ENCODE measurements at places on chromosomes 7 and 10. TPM values are rescaled to one million over a fixed set of nuclear protein-coding genes. Genes with fewer than 3 reads are reported as not detected.

DNA sequence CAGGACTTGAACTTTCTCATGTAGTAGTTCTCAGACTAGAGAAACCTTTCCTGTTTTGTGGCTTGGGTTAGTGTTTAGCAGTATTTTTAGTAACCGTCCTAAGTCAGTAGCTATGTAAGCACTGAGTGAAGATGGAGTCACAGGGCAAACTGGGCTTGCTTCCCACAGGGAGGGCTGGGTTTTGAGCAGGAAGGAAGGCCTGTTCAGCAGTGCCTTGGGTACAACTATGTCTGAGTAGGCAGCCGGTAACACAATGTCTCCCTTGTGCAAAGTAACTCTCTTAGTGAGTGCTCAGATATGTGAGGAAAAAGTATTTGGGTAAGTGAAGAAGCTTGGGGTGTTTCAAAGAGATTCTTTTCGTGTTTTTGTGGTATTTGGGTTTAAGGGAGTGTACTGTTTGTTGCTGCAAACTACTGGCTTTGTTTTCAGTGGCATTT, 96.4 kb downstream of the CCSER2 start:
- DNase-seq, result peak; percentile 39

- DNase-seq, result peak; percentile 75
These were observed 252.6 kb downstream of the DOCK4 start for GRCh38 chr7:111953611-111954010.

GRCh38 chr10:60148266-60148840, 241.3 kb downstream of the ANK3 start:
- DNase-seq, result no peak

GRCh38 chr10:131636841-131637724, 263.7 kb upstream of the PPP2R2D start:
- DNase-seq, result no peak

DNA sequence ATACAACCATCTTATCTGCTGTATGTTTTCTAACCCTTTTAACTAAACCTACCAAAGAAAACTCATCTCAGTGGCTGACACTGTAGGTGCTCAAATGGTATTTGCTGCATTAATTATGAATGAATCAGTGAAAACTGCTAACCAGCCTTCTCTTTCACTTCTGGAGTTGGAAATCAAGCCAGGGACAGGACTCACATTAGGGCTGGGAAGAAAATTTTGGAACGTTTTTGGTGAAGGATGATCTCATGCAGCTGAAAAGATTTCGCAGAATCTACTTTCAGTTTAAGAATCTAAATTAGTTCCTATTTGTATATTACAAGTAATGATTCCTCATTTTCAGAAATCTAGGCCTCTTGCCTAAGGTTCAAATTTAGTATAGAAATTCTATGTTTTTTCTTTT, 12.9 kb downstream of the MTPN start:
- DNase-seq, result no peak

GRCh38 chr10:96890172-96890513, 58.0 kb downstream of the LCOR start:
- no peak for DNase-seq

- no peak for DNase-seq
These were observed 91.0 kb upstream of the STRIP2 start for GRCh38 chr7:129343099-129343700.

- DNase-seq, result no peak
These were observed 35.4 kb downstream of the ACSL5 start for GRCh38 chr10:112409299-112409698.

GRCh38 chr7:2483494-2483893, 7.3 kb upstream of the GRIFIN start:
- DNase-seq, result no peak

DNA sequence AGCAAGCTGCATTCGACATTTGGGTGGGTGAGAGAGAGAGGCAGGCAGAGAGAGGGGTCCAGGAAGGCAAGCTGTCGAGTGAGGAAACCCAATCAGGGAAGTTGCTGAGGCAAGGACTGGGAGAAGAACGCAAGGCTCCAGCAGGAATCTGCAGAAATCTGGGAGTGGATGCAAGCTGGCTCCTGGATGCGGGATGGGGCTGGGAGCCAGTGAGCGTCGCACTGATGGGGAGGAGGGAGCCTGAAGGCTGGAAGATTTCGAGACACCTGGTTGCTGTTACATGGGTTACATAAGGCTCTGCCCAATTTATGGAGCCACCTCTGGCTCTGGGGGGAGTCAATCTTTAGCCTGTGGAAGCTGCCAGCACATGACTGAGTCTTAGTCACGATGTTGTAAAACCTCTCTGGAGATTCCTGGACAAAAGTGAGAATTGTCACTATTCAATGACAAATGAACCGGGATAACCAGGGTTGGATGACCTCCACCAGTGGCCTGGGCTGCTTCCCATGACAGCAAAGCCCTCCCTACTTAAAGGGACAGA, 51.1 kb upstream of the ADRB1 start:
- peak; percentile 73 for DNase-seq

- no peak for DNase-seq
These were observed 111.7 kb upstream of the BTBD16 start for GRCh38 chr10:122159141-122159970.

DNA sequence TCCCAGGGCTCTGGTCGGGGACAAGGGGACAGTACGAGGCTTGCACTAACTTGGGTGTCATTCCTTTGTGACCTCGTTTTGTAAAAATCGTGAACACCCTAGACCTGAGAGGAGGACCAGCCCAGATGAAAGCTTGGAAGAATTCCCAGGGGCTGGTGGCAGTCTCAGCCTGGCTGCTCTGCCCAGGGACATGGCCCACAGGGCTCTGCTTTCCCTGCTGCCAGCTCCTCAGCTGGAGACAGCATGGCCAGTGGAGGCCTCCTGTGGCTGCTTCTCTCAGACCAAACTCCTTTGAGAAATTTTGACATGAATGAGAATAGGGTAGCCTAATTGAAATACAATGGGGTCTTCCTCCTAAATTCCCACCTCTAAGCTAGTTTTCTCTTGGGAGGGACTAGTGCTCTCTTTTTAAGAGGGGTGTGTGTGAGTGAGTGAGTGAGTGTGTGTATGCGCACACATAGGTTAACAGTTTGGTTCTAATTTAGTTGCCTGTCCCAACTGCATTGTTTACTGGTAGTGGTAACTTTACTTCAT, 140.3 kb upstream of the EFCAB10 start:
- DNase-seq, result no peak

DNA sequence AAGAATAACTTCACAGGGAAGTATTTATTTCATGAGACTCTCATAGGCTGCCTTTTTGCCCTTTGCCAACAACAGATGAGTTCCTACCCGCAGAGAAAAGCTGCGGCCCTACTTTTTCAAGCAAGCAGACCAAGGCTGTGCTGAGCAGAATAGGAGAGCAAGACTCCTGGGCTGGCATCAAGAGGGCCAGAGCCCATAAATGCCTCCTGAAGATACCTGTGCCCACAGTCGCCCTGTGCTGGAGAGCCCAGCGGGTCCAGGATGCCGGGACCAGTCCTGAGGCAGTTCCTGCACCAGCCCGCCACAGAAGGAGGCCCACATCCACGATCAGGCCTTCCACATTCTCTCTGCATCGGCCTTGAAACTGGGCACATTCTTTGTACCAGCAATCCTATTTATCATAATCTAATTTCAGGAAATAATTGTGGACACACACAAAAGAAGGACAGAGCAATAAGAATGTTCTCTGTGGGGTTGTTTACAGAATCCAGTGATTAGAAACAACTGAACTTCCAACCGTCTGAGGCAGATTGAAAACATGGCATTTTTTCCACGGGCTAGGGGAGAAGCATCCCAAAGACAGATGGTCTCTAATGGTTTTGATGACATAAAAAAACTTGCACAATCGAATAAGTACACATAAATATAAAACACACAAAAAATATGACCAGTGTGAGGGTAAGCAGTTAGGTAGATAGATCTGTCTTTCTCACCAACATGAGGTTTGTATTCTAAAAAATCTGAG, 95.6 kb downstream of the CPXM2 start:
- DNase-seq, result no peak

DNA sequence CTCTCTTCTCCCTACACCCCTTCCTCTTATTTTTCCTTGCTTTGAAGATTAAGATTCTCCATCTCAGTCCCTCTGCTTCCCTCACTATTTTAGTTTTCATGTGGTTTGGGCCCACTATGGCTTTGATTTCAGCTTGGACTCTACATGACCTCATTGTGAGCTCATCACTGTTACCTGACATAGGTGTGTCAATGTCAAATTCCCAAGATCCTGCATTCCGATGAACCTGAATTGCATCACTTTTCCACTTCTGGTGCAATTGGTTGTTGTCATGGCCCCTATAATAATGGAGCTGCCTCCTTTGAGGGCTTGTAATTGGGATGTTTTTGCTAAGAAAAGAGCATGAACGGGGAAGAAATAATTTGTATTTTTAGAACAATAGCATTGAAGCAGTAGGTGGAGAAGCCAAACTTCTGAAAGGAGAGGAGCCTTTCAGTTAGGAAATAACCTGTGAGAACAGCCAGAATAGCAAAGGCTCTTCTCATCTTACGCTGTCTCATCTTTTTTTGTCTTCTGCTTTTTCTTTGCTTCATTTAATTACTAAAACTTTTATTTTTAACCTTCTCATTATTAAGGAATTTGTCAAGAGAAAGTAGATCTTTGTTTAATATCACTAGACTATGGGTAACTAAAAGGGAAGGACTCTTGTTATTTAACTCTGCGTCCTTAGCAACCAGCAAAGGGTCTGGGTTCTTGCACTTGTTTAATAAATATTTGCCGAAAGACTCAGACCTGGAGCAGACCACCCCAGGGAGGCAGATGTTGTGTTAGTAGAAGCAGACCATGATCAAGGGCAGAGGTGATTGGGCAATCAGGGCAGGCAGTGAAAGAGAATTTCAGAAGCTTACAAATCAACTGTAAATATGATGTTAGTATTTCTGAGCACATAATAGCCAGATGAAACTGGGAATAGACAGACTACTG, 95.4 kb downstream of the TES start:
- DNase-seq, result no peak

DNA sequence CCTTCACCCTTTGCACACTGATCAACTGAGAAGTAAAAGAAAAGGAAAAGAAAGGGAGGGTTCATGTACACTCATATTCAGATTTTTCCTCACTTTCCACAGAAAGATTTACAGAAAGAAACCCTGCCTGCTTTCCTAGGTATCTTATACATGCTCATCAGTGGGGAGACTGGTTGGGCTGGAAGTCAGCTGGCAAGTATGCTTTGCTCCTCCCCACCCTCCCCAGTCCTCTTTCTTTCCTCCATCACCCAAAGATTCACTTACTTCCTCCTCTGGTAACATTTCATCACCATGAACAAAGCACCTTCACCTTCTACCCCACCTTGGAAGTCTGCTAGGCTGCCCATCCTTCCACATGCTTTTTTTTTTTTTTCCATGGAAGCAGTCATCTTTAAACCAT, 153.2 kb upstream of the NRBF2 start:
- DNase-seq, result no peak

- no peak for DNase-seq
These were observed 72.2 kb downstream of the VTI1A start for GRCh38 chr10:112519133-112519761.

DNA sequence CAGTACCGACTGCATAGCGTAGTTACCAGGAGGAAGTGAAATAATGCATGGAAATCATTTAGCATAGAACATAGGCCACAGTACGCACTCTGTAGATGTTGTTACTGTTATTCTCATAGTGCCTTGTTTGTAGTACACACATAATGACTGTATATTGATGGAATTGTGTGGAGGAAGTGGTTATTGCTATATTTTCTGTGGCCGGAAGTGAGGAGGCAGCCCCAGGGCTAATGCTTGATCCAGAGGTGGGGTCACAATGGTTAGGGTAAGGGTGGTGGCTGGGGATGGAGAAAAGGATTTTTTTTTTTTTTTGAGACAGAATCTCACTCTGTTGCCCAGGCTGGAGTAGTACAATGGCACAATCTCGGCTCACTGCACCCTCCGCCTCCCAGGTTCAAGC, 4.5 kb upstream of the MGAM start:
- no peak for DNase-seq

- no peak for DNase-seq
These were observed 10.7 kb downstream of the HIP1 start for GRCh38 chr7:75727881-75728593.

DNA sequence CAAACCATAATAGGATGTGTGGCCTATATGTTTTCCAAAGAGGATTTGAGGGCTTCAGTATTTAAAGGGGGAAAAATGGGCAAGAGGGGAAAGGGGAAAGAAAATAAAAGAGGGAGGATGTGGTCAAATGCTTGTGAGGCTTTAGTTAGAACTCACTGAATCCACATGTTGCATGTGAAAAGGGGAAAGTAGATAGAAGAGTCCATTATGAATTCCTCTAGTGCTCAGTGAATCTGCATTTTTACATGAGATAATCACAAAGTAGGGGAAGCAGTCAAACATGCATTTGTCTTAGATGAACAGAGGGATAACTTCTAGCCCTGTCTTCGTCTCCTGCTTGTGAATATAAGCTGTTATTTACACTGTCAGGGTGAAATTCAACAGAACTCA, 24.6 kb upstream of the AKAP9 start:
- no peak for DNase-seq

- DNase-seq, result no peak
These were observed 79.4 kb downstream of the TRRAP start for GRCh38 chr7:98957766-98958165.

- DNase-seq, result no peak
These were observed 147.5 kb downstream of the SEMA3D start for GRCh38 chr7:85039196-85039923.

DNA sequence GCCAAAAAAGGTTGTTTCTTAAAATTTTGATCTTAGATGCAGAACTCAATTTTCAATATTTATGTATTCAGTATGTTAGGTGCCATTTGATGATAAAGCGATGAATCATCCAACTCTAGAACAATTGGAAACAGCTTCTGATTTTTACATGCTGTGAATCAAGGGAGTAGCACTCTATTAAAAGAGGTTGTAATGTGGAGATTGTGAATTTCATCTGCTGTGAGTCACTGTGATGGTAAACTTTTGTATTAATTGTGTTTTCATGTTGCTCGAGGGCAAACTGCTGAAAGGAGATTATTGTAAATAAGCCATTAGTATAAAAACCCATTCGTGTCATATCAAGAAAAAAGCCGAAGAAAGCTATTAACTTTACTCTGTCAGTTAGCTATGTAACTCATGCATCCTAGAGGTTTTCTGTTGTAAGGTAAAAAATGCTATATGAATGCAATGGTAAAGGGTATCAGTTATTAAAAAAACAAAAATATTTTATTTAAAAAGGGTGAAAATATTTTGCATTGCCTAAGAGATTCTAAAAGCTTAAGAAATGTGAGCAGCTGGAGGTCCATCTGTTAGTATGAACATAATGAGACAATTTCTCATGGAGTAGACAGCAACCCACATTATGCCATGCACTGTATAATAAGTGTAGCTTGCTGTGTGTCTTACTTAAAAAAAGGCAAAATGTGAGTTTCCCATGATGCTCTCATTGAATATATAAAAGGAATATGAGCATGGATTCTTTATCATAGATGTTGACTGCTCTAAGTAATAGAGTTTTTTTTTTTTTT, 511.0 kb upstream of the PCDH15 start:
- DNase-seq, result no peak

MGAM2 gene
- 0.51 TPM for total RNA-seq

STAG3 gene
- total RNA-seq, result 4.1 TPM

SPDYE11 gene
- total RNA-seq, result not detected

TMEM225B gene
- total RNA-seq, result 0.27 TPM

NYAP1 gene
- 0.74 TPM for total RNA-seq
